ENCODE measurements at places on chromosomes 2 and 18. TPM values are rescaled to one million over a fixed set of nuclear protein-coding genes. Genes with fewer than 3 reads are reported as not detected.
A peak's percentile ranks its signal among the peaks of the same experiment; 100 is the strongest.

EHD3 gene
- 7.0 TPM for total RNA-seq

ARHGEF33 gene
- total RNA-seq: 4.0 TPM

GKN1 gene
- not detected for total RNA-seq

SLC9A2 gene
- total RNA-seq: not detected

NT5DC4 gene
- not detected for total RNA-seq

EGR4 gene
- total RNA-seq: not detected

C18orf63 gene
- total RNA-seq: not detected

IL1R2 gene
- 5.7 TPM for total RNA-seq

- DNase-seq: no peak
These were observed 572.0 kb upstream of the ZEB2 start for GRCh38 chr2:145091967-145092366.

DNA sequence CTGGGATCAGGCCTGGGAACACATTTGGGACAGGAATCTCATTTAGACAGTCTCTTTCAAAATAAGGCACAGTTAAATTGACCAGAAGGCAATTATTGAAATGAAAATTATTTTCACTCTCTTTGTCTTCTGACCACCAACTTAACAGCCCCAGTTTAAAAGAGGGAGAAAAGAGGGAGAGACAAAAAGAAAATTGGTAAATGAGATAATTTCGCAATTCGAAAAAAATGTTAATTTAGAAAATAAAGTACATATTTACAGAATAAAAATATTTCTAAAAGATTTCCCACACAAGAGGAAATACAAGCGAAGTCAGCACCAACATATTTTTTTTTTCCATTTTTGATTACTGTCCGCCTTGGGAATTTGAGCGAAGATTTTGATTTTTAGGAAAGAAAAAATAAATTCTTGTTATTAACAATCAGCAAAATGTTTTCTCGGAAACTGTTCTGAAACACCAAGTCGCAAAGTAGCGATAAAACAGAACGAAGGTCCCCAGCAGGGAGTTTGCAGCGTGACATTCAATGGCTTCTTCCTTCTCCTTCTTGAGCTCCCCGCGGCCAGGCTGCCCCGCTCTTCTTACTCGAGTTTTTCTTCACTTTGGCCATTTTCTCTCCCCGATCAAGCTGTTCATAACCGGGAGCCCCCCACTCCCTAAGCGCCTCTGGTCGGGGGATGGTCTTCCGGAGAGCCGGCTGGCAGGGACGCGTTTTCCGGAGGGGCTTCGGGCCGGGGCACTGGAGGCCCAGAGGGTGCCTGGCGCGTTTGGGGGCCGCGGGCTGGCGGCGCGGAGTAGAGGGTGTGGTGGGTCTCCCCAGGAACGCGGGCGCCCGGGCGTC lies 5.0 kb downstream of the SP9 start:
- no peak for DNase-seq

- DNase-seq: peak; percentile 48
These were observed 42.7 kb downstream of the CYP26B1 start for GRCh38 chr2:72104821-72105588.

DNA sequence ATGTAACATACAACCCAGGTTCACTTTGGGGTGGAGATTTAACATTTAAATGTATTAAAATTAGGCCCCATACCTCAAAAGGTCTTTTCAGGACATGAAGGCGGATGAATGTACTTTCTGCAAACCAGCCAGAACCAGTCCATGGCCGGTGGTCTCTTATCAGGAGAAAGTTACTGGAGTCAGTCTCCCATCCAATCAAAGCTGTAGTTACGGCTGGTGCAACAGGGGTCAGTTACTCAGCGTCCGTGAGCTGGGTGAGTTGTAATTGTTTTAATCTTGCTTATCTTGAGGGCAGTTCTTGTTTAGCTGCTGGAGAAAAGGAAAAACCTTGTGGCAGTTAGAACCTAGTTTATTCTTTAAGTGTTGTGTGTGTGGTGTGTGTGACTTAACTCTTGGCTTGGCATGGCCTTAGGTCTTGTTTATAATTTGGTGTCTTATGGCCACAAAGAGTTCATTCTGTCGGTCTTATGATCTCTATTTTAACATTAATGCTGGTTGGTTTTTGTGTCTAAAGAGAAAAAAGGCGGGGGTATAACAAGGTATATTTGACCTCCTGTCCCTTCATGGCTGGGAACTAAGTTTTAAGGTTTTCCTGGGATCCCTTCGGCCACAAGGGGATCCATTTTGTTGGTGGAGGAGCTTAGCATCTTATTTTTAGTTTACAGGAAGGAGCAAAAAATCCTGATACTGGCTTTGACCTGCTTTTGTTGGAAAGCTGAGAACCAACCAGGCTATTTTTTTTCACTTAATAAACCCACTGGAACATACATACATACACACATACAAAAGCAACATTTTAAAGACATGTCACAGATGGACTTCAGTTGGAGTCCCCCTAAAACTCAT lies 143.5 kb upstream of the NCK2 start:
- no peak for DNase-seq

- no peak for DNase-seq
These were observed 1.1 kb upstream of the LIPG start for GRCh38 chr18:49560624-49561288.

DNA sequence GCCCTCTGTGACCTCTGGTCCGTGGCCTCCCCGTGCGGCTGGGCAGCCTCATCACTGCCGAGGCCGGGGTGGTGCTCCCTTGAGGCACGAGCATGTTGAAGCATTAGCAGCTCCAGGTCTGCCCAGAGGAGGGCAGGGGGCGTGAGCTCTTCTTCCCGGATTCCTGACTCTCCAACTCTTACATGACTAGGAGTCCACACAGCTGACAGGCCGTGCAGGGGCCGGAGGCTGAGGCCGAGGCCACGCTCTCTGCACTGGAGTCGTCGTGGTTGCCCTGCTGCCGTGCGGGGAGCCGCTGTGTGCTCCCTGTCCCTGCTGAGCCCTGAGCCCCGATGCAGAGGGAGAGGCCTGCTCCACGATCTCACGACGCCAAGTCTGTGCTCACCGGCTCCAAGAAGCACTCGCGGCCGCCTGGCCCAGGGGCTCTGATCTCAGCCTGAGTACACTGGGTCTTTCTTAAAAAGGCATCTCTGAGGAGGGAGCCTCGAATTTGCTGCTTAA lies 19.4 kb upstream of the KCNG2 start:
- DNase-seq: peak; percentile 48

- DNase-seq: no peak
These were observed 329.9 kb downstream of the DYSF start for GRCh38 chr2:71783215-71783614.

GRCh38 chr18:35099911-35100310 lies 58.7 kb downstream of the MAPRE2 start:
- no peak for DNase-seq

DNA sequence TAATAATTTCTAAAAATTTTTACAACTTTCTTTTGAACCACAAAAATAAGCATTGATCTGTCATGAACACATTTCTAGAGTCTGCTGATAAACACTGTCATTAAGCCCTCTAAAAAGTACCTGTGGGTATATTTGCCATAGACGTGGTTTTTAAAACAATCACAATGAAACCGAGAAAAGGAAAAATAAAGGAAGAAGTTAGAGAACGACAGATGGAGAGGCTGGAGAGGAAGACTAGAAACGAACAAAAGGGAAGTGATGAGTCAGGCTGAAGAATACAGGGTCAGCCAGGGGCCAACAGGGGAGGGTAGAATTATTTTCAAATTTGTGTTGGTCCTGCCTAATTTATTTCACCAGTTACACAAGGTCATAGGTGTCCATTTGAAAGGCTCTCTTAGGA lies 62.0 kb downstream of the MYL12B start:
- no peak for DNase-seq

DNA sequence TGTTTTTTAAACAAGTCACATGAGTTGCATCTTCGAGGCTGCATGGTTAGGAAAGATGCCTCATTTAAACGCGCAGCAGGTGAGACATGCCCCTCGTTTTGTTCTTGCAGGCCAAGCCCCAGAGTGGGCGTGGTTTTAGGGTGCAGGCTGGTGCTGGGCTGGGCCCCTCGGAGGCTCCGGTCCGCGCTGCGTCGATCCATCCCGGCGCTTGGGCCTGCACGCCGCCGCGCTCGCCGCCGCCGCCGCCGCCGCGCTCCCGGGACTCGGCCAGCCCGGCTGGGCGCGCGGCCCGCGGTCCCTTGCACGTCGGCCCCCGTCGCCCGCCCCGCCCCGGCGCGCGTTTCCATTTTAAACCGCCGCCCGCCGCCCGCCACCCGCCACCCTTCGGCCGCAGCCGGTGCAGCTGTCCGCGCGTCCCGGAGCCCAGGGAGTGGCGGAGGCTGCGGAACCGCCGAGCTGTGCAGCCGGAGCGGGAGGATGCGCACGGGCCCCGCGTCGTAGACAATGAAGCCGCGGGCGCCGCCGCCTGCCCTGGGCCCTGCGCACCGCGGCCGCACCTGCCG lies 175.5 kb downstream of the AGAP1 start:
- DNase-seq: peak; percentile 77

GRCh38 chr2:240440704-240441320 lies 5.3 kb downstream of the GPC1 start:
- DNase-seq: no peak

DNA sequence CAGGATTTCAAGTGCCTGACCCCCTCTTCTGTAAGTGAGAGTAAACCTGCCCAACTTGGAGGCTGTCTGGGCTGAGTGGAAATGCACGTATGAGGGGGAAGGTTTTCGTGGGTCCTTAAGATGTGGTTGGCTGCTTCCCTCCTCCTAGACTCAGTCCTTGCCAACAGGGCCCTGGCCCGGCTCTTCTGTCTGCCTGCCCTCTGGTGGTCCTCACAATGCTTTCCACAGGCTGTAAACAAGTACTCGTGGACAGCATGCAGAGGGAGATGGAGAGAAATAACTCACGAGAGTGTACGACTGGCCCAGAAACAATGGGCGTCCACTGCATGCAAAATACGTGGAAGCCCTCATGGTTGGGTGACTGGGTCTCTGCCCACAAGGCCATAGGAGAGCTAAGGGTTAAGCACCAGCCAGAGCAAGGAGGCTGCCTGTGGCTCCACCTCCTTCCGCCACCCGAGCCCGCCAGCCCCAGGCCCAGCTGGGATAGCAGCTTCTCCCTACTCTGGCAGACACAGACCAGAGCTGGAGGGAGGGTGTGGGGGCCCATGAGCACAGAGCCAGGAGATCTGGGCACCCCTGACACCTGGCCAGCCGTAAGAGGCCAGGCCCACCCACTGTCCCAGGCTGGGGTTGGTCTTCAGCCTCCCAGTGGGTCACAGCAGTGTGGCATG lies 17.0 kb upstream of the ARHGEF4 start:
- no peak for DNase-seq

- no peak for DNase-seq
These were observed 1484.3 kb upstream of the PIK3C3 start for GRCh38 chr18:40470723-40471122.

DNA sequence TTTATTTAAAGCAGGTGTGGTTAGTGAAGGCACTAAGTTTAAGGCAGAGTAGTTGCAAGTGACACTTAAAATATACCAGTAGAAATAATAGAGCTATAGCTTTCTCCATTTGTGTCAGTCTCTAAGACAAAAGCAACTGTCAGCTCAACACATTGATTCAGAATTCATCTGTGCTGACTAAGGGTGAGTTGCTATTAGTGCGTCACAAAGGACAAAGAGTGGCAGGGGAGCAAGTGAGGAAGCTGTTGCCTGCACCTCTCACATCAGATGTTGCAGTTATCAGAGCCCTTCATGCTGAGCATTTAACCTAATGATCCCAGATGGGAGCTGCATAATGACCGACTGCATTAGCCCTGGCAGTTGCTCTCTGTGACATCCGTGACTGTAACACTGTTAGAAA lies 138.6 kb downstream of the DTNA start:
- DNase-seq: no peak

DNA sequence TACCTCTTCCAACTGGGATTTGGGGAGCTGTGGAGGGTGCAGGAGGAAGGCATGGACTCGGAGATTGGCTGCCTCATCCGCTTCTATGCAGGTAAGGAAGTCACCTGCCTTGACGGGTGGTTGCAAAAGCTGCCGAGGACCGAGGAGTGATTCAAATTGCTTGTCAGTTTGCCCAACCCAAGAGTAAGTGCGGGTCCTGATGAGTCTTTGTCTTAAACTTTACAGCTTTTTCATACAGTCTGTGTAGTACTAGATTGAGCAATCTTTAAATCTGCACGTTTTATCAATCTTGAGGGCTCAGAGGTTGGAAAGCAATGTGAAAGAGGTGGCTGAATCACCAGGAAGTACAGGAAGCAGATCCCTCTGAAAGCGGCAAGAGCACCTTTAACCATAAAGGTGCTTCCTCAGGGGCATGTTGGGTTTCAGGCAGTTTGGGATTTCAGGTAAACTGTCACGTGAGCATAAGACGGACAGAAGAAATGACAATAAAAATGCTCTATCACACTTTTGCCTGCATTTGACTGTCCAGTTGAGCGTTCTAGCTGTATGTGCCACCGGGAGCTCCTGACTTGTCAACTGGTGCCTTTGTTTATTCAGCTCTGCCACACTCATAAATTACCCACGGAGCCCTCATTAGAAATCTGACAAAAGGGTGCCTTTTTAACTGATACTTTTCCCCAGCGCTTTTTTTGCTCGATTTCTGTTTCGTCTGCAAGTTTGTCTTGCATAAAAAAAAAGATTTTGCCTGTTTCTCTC lies 2.0 kb downstream of the PHLPP1 start:
- no peak for DNase-seq

- no peak for DNase-seq
These were observed 29.3 kb upstream of the FOXI3 start for GRCh38 chr2:88481691-88482336.

GRCh38 chr2:175168564-175168945 lies 552 bp upstream of the ATF2 start:
- no peak for DNase-seq

DNA sequence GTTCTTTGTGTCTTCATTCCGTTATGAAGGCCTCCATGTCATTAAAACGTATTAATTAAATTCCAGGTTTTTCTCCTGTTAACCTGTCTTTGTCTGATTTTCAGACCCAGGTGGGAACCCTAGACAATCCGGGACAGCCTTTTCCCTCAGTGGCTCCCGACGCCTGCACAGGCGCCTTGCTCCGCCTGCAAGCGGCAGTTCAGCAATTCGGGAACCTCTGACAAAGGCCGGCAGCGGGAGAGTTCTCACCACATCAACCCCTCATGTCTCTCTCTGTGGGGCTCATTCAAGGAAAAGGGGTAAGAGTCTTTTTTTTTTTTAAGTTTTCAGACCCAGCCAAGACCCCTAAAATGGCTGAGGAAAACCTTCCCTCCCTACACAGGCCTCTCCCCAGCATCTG lies 259.8 kb upstream of the SALL3 start:
- peak; percentile 25 for DNase-seq

DNA sequence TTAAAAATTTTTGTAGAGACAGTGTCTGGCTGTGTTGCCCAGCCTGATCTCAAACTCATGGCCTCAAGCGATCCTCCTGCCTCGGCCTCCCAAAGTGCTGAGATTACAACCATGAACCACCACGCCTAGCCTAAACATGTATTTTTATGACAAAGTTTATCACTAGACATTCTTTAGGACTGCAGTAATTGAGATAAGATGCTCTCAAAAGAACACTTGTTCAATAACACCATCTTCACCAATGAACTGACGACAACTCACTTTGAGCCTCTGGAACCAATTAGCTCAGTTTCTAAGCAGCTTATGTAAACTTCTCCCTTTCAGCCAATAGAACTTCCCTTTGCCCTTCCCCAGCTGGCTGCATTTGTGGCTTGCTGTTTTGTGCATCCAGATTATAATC lies 15.3 kb upstream of the PPP4R1 start:
- DNase-seq: no peak

GRCh38 chr18:63273222-63273927 lies 46.2 kb downstream of the BCL2 start:
- no peak for DNase-seq

Data from sciatic nerve (tissue), 2 donors.